B cell (primary cell): ENCODE measurements at places on chromosomes 2 and 18. TPM values are rescaled to one million over a fixed set of nuclear protein-coding genes. Genes with fewer than 3 reads are reported as not detected.

- H3K36me3 ChIP-seq = no peaks in the 10 kb centered on the region
- H3K27ac ChIP-seq = no peak overlapping the region
- no peak overlapping the region for H3K4me3 ChIP-seq
Measured at GRCh38 chr2:127649100-127649611, 3.2 kb downstream of the GPR17 start.

The UPP2 gene
- total RNA-seq = not detected in 2 replicates

DNA sequence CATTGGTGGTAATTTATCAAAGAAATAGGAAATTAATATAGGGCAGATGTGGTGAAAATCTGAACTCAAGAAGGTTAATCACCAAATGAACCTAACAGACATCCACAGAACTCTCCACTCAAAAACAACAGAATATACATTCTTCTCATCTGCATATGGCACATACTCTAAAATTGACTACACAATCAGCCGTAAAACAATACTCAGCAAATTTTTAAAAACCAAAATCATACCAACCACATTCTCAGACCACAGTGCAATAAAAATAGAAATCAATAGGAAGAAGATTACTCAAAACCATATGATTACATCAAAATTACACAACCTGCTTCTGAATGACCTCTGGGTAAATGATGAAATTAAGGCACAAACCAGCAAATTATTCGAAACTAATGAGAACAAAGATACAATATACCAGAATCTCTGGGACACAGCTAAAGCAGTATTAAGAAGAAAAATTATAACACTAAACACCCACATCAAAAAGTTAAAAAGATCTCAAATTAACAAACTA, 31.0 kb downstream of the RBM43 start:
- H3K36me3 ChIP-seq = no peaks in the 10 kb centered on the region
- no peak overlapping the region for H3K27ac ChIP-seq
- no peaks in the 10 kb centered on the region for H3K27me3 ChIP-seq
- DNase-seq = no peak

GRCh38 chr18:25365242-25365641, 13.3 kb upstream of the ZNF521 start:
- no peaks in the 10 kb centered on the region for H3K36me3 ChIP-seq
- H3K27me3 ChIP-seq = no peaks in the 10 kb centered on the region
- no peak overlapping the region for H3K27ac ChIP-seq
- DNase-seq = no peak

DNA sequence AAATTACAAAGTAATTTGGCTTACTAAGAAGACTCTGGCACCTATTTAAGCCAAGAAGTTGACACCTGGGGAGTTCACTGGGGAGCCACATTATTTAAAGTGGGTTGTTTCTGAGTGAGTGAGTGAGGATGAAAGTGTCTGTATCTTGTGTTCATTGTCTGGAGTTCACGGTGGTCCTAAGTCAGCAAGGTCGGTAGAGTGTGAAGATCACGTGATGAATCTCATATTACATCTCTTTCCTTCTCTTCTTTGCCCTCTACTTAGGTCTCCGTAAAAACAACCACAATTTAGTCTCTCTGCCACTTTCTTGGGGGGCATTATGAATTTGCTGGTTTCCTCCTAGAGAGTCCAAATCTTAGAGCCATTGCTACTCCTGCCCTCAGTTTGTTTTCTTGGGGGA, 67.8 kb downstream of the DIS3L2 start:
- H3K4me3 ChIP-seq = no peak overlapping the region
- no peak overlapping the region for H3K27ac ChIP-seq
- peaks cover 18% of the 10 kb centered on the region for H3K36me3 ChIP-seq
- H3K4me1 ChIP-seq = no peaks in the 10 kb centered on the region
- no peaks in the 10 kb centered on the region for H3K27me3 ChIP-seq
- DNase-seq = no peak

DNA sequence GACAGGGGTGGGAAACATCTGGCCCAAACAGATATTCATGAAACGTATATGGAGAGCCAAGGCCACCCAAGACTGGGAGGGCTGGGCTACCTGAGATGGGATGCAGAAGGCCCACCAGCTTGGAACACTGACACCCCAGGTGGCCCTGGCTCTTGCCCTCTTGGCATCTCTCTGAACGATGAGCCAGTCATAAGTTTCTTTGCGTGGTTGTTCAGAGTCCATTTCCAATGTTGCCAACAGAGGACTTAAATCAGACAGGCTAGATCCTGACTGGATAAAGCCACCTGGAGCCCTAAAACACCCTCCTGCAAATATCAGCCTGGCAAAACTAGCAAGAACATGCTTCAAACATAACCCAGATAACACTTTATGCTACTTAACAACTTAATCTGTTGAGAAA, 42.6 kb downstream of the LPIN2 start:
- peaks cover 70% of the 10 kb centered on the region for H3K4me1 ChIP-seq
- no peak overlapping the region for H3K4me3 ChIP-seq
- no peak for DNase-seq
- H3K27ac ChIP-seq = peak overlapping the region; percentile 91

GRCh38 chr2:154551649-154552048, 146.8 kb upstream of the KCNJ3 start:
- DNase-seq = no peak
- H3K4me3 ChIP-seq = no peak overlapping the region
- H3K27ac ChIP-seq = no peak overlapping the region
- no peaks in the 10 kb centered on the region for H3K27me3 ChIP-seq

The GRP gene
- total RNA-seq = not detected in 2 replicates

GRCh38 chr18:3649633-3650426, 199.9 kb downstream of the TGIF1 start:
- H3K36me3 ChIP-seq = no peaks in the 10 kb centered on the region
- H3K4me3 ChIP-seq = no peak overlapping the region
- no peaks in the 10 kb centered on the region for H3K4me1 ChIP-seq
- H3K27ac ChIP-seq = no peak overlapping the region
- H3K27me3 ChIP-seq = no peaks in the 10 kb centered on the region
- DNase-seq = no peak

The IRS1 gene
- total RNA-seq = 10.0 and 11.9 TPM in 2 replicates

DNA sequence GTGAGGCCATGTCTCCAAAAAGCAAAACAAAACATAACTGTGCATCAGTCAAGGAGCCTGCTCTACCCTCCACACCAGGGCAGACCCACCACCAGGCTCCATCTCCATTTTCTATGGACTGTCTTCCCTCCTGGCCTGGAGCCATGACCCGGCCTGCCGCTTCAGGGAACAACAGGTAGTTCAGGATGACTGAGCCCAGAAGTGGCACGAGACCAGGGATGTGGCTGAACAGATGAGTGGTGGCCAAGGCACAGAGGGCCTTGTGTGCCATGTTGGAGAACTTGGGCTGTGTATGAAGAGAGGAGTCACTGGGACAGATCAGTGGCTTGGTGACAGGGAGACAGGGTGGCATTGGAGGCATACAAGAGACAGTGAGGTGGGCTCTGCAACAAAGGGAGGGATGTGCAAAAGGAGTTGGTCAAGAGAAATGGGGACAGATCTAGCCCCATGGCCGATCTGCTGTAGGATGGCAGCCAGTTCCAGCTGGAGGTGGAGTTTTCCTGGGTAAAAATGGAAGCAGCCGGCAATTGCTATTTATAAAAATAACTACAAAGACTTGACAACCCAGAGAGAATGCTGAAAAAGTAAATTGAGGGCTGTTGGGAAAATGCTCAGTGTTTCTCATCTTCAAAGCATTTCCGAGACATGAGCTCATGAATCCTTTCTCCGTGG, 35.0 kb downstream of the TMEM177 start:
- no peak for DNase-seq
- H3K27me3 ChIP-seq = peaks cover under 1% of the 10 kb centered on the region
- H3K36me3 ChIP-seq = no peaks in the 10 kb centered on the region
- no peak overlapping the region for H3K27ac ChIP-seq
- no peaks in the 10 kb centered on the region for H3K4me1 ChIP-seq
- H3K4me3 ChIP-seq = no peak overlapping the region

GRCh38 chr18:58057291-58057965, 13.4 kb downstream of the NEDD4L start:
- no peak overlapping the region for H3K4me3 ChIP-seq
- H3K4me1 ChIP-seq = no peaks in the 10 kb centered on the region
- H3K36me3 ChIP-seq = no peaks in the 10 kb centered on the region

- peaks cover 25% of the 10 kb centered on the region for H3K4me1 ChIP-seq
- no peak overlapping the region for H3K4me3 ChIP-seq
- no peaks in the 10 kb centered on the region for H3K27me3 ChIP-seq
- H3K27ac ChIP-seq = no peak overlapping the region
Measured at GRCh38 chr2:145592361-145592760, 1072.4 kb upstream of the ZEB2 start.

- H3K4me3 ChIP-seq = no peak overlapping the region
- peaks cover 41% of the 10 kb centered on the region for H3K4me1 ChIP-seq
- H3K36me3 ChIP-seq = peaks cover 6% of the 10 kb centered on the region
- H3K27ac ChIP-seq = no peak overlapping the region
- H3K27me3 ChIP-seq = no peaks in the 10 kb centered on the region
Measured at GRCh38 chr18:23539911-23540525, 36.7 kb downstream of the RMC1 start.

DNA sequence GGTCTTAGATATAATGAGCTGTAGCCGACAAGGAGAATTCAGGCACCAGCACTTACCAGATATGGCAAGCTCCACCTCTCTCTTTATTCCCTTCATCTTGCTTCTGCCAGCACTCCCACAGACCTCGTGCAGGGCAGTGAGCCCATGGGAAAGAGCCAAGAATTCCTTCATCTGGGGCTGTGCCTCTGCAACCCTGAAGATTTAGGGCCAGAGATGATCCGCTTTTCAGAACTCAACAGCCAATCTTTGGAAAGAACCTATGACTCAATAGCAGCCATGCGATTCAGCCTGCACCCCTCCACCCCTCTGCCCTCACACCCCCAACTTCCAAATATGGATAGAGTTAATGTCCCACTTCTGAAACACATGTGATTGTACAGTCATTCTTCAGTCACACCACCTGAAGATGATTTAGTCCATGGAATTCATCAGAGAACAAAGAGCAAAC, 533.7 kb upstream of the TNP1 start:
- no peak overlapping the region for H3K4me3 ChIP-seq
- H3K27ac ChIP-seq = no peak overlapping the region
- no peak for DNase-seq
- H3K27me3 ChIP-seq = no peaks in the 10 kb centered on the region
- H3K4me1 ChIP-seq = peaks cover under 1% of the 10 kb centered on the region

DNA sequence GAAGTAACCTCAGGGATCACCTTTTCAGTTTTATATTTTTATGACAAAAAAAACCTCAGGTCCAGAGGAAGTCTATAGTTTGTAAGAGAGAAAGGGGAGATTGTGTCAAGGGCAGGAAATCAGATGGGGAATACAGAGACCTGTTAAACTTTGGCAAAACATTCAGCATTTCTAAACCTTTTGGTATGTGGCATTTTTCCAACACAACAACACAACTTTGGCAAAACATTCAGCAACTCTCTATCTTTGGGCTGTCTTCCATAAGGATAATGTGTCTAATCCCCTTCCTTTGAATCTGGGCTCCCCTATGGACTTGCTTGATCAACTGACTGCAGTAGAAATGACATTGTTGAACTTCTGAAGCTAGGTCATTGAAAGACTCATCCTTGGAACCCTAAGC, 220.6 kb upstream of the CCDC68 start:
- H3K4me3 ChIP-seq = no peak overlapping the region
- no peak for DNase-seq
- H3K27ac ChIP-seq = no peak overlapping the region
- H3K27me3 ChIP-seq = no peaks in the 10 kb centered on the region

DNA sequence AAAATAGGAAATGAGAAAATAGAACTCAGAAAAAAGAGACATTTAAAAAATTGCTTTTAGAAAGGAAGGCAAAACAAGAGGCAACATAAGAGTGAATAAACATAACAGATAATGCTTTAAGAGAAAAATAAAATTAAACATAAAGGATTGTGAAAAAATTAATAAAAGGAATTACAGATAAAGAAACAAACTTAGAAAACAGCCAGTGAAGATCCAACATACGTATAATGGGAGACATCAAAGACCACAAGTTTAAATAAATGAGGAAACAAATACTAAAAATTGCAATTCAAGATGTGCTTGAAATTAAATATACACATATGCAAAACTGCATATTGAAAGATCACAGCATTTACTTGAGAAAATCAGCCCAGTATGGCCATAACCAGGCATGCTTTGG, 448.9 kb downstream of the NBAS start:
- H3K27ac ChIP-seq = no peak overlapping the region
- peak; percentile 34 for DNase-seq
- no peaks in the 10 kb centered on the region for H3K4me1 ChIP-seq
- no peaks in the 10 kb centered on the region for H3K36me3 ChIP-seq

DNA sequence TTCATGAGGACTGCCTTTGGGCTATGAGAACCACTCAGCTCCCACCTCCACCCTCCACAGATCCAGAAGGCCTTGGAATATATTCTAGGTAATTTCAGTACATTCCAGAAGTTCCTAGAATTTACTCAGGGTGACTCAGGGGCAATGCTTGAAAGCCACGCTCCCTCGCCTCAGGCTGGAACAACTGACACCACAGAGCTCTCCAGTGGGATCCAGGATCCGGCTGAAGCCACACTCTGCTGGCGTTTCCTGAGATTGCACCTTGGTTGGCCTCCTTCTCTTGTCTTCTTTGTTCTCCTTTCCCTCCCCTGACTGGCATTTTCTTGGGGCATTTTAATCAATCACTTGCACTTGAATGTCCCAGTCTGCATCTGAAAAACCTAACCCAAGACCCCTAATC, 92.6 kb upstream of the KCNE4 start:
- no peak overlapping the region for H3K4me3 ChIP-seq
- peaks cover under 1% of the 10 kb centered on the region for H3K27me3 ChIP-seq
- no peak for DNase-seq
- no peaks in the 10 kb centered on the region for H3K4me1 ChIP-seq

DNA sequence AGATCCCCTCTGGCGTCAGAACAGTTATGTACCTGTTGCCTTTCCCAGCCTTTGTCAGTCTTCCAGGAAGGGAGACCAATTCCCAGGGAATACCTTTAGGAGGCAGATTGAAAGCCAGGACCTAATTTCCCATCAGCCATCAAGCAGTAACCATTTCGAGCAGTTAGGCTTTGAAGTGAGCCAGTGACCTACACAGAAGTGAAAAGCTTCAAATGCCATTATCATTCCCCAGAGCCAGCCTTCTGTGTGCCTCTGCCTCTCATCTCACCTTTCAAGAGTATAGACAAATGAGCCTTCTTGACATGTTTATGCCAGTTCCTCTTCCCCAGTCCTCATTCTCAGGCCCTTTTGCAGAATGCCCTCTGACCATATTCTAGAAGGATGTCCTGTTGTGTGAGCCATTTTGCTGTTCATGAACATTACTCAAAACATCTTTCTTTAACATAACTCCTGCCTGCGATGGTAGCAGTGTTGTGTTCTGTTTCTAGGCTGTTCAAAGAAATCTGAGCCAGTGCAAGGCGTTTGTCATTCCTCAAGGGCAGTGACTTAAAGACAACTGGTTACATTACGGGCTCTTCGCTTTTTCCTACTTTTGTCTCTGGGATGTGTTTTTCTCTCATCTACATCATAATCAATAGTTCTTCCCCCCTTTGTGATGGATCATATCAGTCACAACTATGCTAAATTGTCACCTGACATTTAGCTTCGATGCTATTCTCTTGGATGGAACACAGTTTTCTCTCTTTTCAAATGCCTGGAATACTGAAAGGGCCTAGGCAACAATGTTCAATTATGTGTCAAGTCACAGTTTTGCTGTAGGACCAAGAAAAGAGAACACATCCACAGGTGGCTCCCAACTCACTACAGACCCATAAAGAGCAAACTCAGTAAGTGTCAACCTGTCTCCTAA, 138.6 kb downstream of the ALK start:
- H3K27ac ChIP-seq = no peak overlapping the region
- no peaks in the 10 kb centered on the region for H3K36me3 ChIP-seq
- no peak for DNase-seq
- H3K4me3 ChIP-seq = no peak overlapping the region

The IL18R1 gene
- total RNA-seq = 1.1 and 2.4 TPM in 2 replicates

The CYTIP gene
- 327 and 358 TPM in 2 replicates for total RNA-seq

GRCh38 chr18:55247032-55247431, 287.8 kb upstream of the CCDC68 start:
- H3K27ac ChIP-seq = peak overlapping the region; percentile 76
- H3K4me3 ChIP-seq = no peak overlapping the region
- H3K36me3 ChIP-seq = peaks cover under 1% of the 10 kb centered on the region
- H3K27me3 ChIP-seq = no peaks in the 10 kb centered on the region
- H3K4me1 ChIP-seq = peaks cover 44% of the 10 kb centered on the region
